ENCODE measurements at places on chromosomes 13 and 19.

- no peak for DNase-seq
Observed at GRCh38 chr13:75669706-75670105, 33.6 kb downstream of the LMO7 start.

GRCh38 chr19:30420316-30420715 is 48.1 kb downstream of the ZNF536 start:
- DNase-seq: no peak

- peak; percentile 22 for DNase-seq
Observed at GRCh38 chr19:15379999-15380647, 536 bp upstream of the AKAP8 start.

GRCh38 chr13:28252547-28252946 is 114.2 kb downstream of the PAN3 start:
- no peak for DNase-seq
